ENCODE measurements at places on chromosomes 1 and 21.

- no peak for DNase-seq
Measured at GRCh38 chr1:109979489-109980091, 5.0 kb upstream of the AHCYL1 start.

GRCh38 chr1:156926175-156926574 is 5.7 kb downstream of the LRRC71 start:
- no peak for DNase-seq

GRCh38 chr1:65216989-65217388 is 69.0 kb downstream of the AK4 start:
- DNase-seq, result no peak

DNA sequence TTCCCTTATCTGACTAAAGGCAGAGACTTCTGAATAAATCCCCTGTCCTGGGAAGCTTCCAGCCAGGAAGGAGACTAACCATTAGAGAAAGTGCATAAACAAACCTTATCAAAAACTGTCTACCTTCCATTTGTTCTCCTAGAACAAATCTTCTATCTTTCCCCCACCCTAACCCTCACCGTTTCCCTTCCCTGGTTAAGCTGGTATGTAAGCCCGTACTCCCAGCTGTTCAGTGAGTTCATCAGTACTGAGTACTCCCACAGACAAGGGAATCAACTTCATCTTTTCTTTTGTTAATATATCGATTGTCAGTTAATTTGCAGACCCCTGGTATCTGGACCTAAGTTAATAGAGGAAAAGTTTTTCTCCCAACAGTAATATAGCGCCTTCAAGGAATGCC is 20.1 kb upstream of the COG2 start:
- DNase-seq, result no peak

DNA sequence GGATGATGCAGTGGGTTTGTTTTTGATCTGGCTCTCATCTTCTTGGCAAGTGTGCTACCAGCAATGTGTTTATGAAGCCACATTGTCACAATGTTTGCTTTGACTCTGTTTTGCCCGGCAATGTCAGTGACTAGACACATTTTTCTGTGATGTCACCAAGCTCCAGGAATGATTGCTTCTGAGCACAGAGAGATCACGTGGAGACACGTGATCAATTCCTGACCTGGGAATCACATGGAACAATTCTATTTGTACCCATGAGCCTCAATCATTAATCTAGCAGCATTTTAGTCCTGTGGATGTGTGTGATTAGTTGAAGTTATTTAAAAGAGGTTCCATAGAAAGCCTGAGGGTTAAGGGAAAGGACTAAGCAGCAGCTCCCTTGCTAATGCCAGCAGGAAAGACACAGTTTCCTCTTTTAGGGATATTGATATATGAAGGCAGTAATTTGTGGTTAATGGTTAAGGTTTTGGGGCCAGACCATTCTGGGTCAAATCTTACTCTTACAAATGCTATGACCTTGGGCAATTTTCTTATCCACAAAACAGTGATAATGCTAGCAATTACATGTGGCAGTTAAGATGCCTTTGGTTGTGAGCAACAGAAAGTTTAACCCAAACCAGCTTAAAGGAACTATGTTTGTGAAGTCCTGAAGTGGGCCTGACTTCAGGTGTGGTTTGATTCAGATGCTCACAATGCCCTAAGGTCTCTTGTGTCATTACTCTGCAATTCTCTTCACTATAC is 59.0 kb downstream of the FASLG start:
- DNase-seq, result no peak

DNA sequence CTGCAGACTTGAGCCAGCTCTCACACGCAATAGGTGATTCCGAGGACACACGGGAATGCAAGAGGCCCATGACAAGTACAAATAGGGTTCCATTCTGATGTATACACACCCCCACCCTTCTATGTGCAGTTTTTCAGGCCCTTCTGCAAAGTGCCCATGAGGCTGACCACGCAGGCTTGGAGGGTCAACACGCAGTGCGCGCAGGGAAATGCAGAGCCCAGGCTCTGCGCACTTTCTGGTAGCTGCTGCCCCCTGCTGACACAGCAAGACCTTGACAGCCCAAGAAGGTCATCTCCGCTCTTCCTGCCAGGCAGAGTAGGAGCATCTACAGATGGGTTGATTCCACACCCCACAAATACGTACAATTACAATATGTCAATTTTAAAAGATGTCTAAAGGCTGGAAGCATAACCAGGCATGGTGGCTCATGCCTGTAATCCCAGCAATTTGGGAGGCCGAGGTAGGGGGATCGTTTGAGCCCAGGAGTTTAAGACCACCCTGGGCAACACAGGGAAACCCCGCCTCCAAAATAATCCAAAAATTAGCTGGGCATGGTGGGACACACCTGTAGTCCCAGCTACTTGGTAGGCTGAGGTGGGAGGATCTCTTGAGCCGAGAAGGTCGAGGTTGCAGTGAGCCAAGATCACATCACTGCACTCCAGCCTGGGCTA is 18.5 kb downstream of the SH3BP5L start:
- DNase-seq, result peak; percentile 4

DNA sequence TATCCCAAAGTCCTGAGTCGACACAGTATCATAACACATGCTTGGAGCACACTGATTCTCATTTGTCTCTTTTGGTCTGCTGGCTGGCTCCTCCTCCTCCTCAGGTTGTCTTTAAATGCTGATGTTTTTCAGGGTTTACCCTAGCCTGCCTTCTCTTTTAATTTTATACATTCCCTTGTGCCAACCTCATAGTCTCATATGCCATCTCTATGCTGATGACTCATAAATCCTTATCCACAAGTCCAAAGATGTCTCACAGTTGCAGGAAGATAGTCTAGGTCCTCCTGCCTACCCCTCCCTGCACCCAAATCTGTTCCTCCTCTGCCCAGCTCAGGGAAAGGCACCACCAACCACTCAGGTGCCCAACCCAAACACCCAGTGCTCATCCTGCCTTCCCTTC is 108.3 kb downstream of the SIPA1L2 start:
- no peak for DNase-seq

GRCh38 chr1:39158327-39159086 is 46.0 kb upstream of the MACF1 start:
- peak; percentile 25 for DNase-seq

DNA sequence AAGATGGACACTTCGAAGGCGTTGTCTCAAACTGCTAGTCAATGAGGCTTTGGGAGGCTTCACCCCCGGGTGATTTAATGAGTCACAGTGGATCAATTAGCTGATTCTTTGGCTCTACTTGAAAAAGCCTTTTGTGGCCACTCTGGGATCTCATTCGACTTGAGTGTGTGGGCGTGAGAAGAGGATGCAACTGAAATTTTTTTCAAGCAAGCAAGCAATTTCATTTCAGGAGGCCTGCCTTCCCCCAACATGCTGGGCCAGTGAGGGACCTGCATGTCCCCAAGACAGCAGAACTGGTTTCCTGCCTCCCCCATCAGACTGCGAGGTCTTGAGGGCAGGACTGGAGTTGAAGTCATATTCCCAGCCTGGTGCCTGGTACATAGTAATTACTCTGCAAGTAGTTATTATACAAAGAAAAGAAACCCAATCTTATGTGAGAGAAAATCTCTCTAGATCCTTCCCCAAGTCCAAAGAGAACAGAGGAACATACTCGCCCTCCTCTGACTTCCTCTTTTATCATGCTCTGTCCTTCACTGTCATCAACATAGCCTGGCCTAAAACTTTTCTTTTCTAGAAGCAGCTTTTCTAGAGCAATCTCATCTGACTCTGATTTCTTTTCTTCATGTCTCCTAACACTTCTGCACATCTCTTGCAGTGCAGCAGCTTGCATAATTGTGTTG is 22.7 kb downstream of the SYT6 start:
- DNase-seq, result no peak

DNA sequence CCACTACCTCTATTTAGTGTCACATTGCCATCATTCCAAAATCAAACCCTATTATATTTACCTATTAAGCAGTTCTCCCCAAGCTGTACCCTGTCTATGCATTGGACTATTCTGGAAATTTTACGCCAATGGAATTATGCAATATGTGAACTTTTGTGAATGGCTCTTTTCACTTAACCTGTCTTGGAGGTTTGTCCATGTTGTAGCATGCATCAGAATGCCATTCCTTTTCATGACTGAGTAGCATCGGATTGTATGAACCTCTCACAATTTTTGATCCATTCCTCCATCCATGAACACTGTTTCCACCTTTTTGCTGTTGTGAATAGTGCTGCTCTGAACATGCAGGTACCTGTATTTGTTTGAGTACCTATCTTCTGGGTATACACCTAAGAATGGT is 33.7 kb downstream of the FAM163A start:
- DNase-seq, result no peak

DNA sequence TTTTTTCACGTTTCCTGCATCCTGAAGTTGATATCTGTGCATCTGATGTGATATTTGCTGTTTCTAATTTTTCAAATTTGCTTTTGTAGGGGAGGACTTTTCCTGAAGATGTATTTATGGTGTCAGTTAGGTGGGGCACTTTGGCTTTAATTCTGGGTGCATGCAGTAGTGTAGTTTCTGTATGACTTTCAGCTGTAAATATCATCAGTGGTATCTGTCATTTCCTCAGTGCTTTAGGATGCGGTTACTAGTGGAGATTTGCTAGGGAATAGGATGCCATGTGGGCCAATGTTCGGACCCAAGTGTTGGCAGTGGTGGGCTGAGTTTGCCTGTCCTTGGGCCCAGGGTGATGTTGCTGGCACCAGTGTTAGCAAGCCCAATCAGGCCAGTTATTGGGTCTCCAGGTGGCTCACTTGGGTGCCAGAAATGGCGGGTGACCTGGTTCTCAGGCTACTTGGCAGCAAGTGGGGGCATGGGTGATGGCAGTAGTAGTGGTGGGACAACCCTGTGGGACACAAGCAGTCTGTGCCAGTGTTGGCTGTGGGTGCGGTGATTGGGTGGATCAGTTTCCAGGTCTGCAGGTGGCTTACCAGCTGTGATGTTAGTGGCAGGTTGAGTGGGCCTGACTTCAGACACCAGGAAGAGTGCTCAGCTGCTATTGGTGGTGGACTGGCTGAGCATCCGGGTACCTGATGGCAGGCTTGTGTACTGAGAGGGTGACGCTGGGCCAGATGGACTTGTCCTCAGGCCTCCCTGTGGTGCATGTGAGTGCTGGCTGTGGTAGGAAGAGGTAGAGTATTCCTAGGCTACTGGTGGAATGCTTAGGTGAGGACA is 24.4 kb downstream of the CD55 start:
- no peak for DNase-seq

DNA sequence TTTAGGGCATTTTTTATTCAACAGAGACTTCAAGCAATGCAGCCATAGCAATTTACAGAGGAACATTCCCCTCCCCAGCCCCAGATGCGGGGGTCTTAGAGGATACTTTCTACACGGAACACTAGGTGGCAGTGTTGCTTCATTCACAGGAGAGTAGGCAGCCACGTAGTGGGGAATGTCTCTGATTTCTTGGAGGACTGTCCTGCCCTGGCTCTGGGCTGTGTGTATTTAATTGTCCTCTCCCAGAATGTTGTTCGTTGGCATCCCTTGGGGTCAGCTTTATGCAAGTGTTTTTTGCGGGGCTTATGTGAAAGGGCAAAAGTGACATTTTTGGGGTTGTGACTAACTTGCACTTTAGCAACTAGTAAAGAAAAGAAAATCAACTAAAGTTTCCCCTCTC is 96.9 kb downstream of the PAPPA2 start:
- peak; percentile 52 for DNase-seq
